ENCODE measurements at places on chromosomes 11 and 22.

GRCh38 chr11:69013009-69013951, at the start of gene MRGPRF:
Gene MRGPRF, minus strand, starts transcription at chr11:69013246. Its CDS starts 3,345 bp downstream, at chr11:69009901.
- no peaks in the 10 kb centered on the region for H3K36me3 ChIP-seq
- H3K27me3 ChIP-seq: peaks cover 50% of the 10 kb centered on the region
- peaks cover 36% of the 10 kb centered on the region for H3K4me1 ChIP-seq
- no peak within 1 kb of the TSS for H3K27ac ChIP-seq

DNA sequence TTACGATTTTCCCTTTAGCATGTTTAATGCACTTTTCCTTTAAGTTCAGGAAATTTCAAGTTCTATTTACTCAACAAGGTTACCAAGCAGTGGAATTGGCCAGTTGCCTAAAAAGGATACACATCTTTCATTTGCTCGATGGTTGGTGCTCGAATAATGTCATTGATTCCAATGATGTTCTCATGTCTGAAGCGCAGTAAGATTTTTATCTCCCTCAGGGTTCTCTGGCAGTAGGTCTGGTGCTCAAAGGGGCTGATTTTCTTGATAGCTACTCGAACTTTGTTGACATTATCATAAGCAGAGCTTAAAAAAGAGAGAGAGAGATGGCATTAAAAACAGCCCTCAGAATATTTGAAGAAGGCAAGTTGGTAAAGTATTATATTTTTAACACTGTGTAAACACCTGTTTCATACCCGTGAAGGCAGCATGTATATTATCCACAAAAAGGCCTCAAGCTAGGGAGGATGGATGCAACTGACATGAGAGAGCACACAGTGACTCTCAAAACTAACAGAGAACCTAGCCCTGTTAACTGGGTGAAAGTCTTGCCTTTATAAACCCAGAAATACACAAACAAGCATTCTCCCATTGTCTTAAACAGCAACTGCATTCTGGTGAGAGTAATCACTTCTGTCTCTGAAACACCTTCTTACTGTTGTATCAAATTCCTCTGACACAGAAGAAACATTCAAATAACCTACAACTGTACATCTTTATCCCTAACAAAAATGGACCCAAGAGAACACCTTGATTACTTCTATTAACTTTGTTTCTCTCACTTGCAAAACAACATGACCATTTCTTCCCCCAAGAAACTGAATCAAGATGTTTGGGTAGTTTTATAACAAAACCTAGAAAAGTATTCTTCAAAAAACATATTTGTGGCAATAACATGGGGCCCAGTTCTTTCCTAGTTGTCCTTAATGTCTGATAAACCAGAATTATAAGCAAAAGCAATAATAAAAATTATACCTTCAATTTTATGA, 59.6 kb downstream of the MAPK1 start:
- no peaks in the 10 kb centered on the region for H3K4me1 ChIP-seq
- H3K27ac ChIP-seq: no peak overlapping the region
- no peak for DNase-seq
- no peak overlapping the region for H3K4me3 ChIP-seq
- H3K27me3 ChIP-seq: no peaks in the 10 kb centered on the region
- H3K36me3 ChIP-seq: peaks cover 8% of the 10 kb centered on the region

- H3K4me1 ChIP-seq: no peaks in the 10 kb centered on the region
- H3K27ac ChIP-seq: no peak overlapping the region
- H3K36me3 ChIP-seq: no peaks in the 10 kb centered on the region
- no peak for DNase-seq
- no peaks in the 10 kb centered on the region for H3K27me3 ChIP-seq
- H3K4me3 ChIP-seq: no peak overlapping the region
Measured at GRCh38 chr11:72150882-72151281, 15.4 kb downstream of the FOLR3 start.

GRCh38 chr22:37498289-37498909, 12.2 kb upstream of the MFNG start:
- H3K27me3 ChIP-seq: no peaks in the 10 kb centered on the region
- H3K4me3 ChIP-seq: no peak overlapping the region

DNA sequence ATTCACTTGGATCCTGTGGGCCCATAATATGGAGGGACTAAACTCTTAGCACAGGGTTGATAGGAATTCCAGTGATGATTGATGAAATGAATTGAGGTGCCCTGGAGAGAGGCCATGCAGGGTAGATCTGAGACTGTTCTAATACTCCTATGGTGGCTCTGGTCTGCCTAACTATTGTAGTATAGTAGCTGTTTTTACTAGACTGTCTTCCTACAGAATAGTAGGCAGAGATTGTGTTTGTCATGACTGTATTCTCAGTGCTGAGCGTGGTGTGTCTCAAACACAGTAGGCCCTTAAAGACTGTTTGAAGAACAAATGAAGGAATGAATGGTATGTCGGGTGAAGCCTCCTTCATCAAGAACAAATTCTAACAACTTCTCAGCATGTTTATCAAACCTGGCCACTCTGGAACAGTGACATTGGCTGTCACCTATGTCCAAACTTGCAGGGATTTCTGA, 107.0 kb upstream of the SESN3 start:
- DNase-seq: no peak
- no peak overlapping the region for H3K4me3 ChIP-seq
- no peaks in the 10 kb centered on the region for H3K36me3 ChIP-seq
- H3K27me3 ChIP-seq: no peaks in the 10 kb centered on the region
- H3K4me1 ChIP-seq: no peaks in the 10 kb centered on the region

GRCh38 chr11:94544646-94545263, 1.0 kb downstream of the FUT4 start:
- no peak overlapping the region for H3K27ac ChIP-seq
- no peak for DNase-seq
- H3K36me3 ChIP-seq: no peaks in the 10 kb centered on the region
- H3K4me3 ChIP-seq: no peak overlapping the region
- H3K4me1 ChIP-seq: peaks cover 5% of the 10 kb centered on the region

DNA sequence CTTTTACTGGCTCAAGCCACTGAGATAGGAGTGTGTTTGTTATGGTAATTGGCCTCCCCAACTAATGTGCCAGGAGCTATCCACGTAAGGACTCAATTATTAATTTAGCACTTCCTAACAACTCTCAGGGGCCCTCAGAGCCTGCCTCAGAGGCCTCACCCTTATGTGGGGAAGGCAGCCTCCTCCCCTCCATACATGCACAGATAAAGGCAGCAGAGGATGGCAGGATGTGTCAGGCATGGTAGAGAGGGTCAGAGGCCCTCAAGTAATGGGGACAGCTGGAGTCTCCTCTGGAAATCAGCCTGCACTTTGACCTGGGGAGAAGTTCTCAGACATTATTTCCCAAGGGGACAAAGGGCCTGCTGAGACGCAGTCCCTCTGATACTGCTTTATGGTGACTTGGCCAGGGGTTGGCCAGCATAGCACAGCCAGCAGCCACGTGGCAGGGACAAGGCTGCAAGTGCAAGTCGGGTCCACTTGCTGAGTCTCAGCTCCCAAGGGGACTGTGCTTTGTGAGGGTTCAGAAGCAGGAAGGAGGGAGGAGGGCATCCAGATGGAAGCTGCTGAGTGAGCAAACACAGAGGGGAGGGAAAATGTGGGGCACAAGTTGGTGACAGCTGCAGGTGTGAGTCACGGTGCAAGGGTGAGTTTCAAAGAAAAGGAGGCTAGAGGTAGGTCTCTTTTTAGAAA, 17.0 kb downstream of the MOGAT2 start:
- H3K4me3 ChIP-seq: no peak overlapping the region
- no peak overlapping the region for H3K27ac ChIP-seq
- H3K4me1 ChIP-seq: peaks cover 39% of the 10 kb centered on the region
- DNase-seq: peak; percentile 50
- H3K36me3 ChIP-seq: peaks cover 10% of the 10 kb centered on the region
- no peaks in the 10 kb centered on the region for H3K27me3 ChIP-seq

GRCh38 chr22:17707526-17707925, 66.7 kb downstream of the BID start:
- no peak for DNase-seq
- no peaks in the 10 kb centered on the region for H3K27me3 ChIP-seq
- 0 out of 2 replicates have a peak, but pooled peaks cover 7% of the 10 kb centered on the region for H3K4me1 ChIP-seq
- H3K27ac ChIP-seq: no peak overlapping the region
- no peak overlapping the region for H3K4me3 ChIP-seq

- H3K4me3 ChIP-seq: no peak overlapping the region
- DNase-seq: no peak
- 0 out of 2 replicates have a peak, but pooled peaks cover 1% of the 10 kb centered on the region for H3K27me3 ChIP-seq
- H3K4me1 ChIP-seq: no peaks in the 10 kb centered on the region
Measured at GRCh38 chr11:131999084-131999483, 628.7 kb downstream of the NTM start.

- H3K27me3 ChIP-seq: no peaks in the 10 kb centered on the region
- no peak overlapping the region for H3K27ac ChIP-seq
- no peaks in the 10 kb centered on the region for H3K4me1 ChIP-seq
- no peak for DNase-seq
- no peak overlapping the region for H3K4me3 ChIP-seq
Measured at GRCh38 chr22:43776081-43776670, 35.9 kb downstream of the EFCAB6 start.

DNA sequence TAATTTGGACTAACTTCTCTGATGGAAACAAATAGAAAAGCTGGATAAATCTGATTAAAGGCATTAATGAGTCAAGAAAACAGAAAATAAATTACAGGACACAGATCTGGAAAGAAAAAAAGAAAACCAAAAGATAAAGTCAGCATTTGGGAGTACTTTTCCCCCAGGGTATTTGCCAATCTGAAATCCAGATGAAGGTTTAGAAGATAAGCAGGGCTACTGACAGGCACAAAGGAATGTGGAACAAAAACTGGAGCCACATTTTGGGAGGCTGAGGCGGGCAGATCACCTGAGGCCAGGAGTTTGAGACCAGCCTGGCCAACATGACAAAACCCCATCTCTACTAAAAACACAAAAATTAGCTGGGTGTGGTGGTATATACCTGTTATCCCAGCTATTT, 57.2 kb downstream of the SBF2 start:
- H3K36me3 ChIP-seq: no peaks in the 10 kb centered on the region
- no peak for DNase-seq
- no peaks in the 10 kb centered on the region for H3K27me3 ChIP-seq
- H3K4me3 ChIP-seq: no peak overlapping the region
- no peak overlapping the region for H3K27ac ChIP-seq

- peak overlapping the region; percentile 73 for H3K27ac ChIP-seq
- no peaks in the 10 kb centered on the region for H3K27me3 ChIP-seq
- peaks cover 74% of the 10 kb centered on the region for H3K4me1 ChIP-seq
Measured at GRCh38 chr22:46613606-46614021, 6.6 kb upstream of the GRAMD4 start.

DNA sequence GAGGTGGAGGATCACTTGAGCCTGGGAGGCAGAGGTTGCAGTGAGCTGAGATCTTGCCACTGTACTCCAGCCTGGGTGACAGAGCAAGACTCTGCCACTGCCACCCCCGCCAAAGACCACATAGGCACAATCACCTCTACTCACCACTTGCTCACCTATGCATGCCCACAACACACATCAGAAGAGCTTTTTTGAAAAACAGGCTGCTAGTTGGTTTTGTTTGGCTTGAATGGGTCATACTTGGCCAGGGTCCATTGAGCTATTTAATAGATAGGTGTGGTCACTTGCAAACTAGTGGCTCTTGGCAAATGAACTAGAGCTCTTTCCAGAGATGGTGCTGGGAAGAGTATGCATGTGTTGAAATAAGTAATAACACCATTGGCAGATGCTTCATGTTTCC, 80.1 kb downstream of the EMSY start:
- H3K4me1 ChIP-seq: peaks cover 51% of the 10 kb centered on the region
- no peak overlapping the region for H3K27ac ChIP-seq
- DNase-seq: peak; percentile 42
- peaks cover 16% of the 10 kb centered on the region for H3K36me3 ChIP-seq
- H3K4me3 ChIP-seq: no peak overlapping the region

- peaks cover 62% of the 10 kb centered on the region for H3K4me1 ChIP-seq
- no peak for DNase-seq
- H3K27me3 ChIP-seq: no peaks in the 10 kb centered on the region
- no peak overlapping the region for H3K4me3 ChIP-seq
Measured at GRCh38 chr11:75557666-75558494, 4.2 kb upstream of the SERPINH1 start.

DNA sequence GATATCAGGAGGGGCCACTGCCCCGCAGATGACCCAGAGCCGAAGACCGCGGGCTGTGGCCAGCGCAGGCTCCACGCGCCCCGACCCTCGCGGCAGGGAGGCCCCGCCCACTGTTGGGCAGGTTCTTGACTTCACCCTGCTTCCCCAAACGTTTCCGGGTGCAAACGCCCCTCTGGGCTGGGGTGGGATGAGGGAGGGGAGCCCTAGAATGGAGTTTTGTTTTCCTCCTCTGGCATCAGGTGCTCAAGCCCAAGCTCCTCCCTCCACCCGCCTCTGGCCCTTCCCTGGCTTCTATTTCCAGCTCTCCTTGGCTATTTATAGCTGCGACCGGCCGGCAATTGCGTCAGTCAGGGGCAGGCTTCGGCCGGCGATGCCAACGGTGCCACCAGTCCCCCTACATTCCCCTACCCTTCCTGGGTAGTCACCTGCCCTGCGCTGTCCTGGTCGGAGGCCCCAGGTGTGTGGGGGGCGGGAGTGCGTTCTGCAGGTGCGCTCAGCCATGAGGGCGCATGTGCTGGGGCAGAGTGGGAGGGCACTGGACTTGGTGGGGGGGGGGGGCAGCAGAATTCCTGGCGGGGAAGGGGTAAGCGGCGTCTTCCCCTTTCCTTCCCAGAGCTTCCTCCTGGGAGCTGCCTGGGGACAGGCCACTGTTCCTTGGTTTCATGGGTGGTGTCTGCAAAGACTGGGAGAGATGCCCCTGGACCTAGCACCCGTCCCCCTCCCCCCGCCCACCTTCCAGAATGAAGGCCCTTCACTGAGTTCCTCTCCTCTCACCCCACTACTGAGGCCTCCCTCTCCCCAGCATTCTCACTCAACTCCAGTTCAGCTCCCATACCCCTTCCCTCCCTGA, 23.6 kb downstream of the DUSP8 start:
- H3K36me3 ChIP-seq: no peaks in the 10 kb centered on the region
- no peak for DNase-seq
- H3K4me3 ChIP-seq: no peak overlapping the region
- H3K27me3 ChIP-seq: peaks cover 27% of the 10 kb centered on the region
- H3K27ac ChIP-seq: no peak overlapping the region
- H3K4me1 ChIP-seq: peaks cover 6% of the 10 kb centered on the region

DNA sequence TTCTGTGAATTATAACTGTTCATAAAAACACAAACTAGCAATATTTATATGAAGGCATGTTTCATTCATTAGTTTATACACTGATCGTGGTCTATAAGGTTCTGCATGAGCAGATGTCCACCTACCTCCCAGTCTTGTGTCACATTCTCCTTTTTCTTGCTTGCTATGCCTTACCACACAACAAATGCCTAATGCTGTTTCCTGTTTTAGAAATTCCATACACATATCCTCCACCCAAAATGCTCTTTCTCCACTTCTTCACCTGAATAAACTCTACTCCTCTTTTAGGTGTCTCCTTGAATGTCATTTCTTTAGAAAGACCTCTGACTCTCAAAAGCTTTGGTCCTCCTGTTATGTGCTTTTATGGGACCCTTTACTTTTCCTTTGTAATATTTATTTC, 88.9 kb downstream of the BDNF start:
- no peaks in the 10 kb centered on the region for H3K4me1 ChIP-seq
- no peak overlapping the region for H3K4me3 ChIP-seq
- no peak overlapping the region for H3K27ac ChIP-seq

DNA sequence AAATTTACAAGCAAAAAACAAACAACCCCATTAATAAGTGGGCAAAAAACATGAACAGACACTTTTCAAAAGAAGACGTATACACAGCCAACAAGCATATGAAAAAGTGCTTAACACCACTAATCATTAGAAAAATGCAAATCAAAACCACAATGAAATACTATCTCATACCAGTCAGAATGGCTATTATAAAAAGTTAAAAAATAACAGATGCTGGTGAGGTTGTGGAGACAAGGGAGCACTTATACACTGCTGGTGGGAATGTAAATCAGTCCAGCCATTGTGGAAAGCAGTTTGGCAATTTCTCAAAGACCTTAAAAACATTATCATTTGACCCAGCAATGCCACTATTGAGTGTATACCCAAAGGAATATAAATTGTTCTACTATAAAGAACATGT, 72.3 kb downstream of the BBOX1 start:
- no peaks in the 10 kb centered on the region for H3K27me3 ChIP-seq
- H3K27ac ChIP-seq: no peak overlapping the region
- no peak for DNase-seq
- no peaks in the 10 kb centered on the region for H3K4me1 ChIP-seq
- H3K4me3 ChIP-seq: no peak overlapping the region
- no peaks in the 10 kb centered on the region for H3K36me3 ChIP-seq

Measured in HepG2 (cell line).